ENCODE measurements at places on chromosomes 7 and 10.

DNA sequence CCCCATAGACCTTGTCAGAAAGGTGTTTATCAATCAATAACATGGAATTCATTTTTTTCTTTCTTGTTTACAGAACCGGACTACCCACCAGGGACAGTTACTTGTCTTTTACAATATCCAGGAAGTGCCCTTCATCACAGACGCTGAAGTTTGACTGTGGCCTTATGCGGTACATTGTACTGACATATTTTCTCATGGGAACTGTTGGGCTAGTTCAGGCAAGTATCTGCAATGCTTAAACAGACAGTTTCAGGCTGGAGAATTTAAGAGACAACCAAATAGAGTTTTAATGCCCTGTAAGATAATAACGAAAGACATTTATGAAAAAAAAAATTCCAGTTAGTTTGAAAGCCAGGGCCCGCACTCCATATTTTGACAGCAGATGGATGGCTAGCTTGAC is 246.4 kb downstream of the GATA3 start:
- no peak for DNase-seq

GRCh38 chr10:83212632-83213334 is 926.5 kb upstream of the GHITM start:
- peak; percentile 95 for DNase-seq

DNA sequence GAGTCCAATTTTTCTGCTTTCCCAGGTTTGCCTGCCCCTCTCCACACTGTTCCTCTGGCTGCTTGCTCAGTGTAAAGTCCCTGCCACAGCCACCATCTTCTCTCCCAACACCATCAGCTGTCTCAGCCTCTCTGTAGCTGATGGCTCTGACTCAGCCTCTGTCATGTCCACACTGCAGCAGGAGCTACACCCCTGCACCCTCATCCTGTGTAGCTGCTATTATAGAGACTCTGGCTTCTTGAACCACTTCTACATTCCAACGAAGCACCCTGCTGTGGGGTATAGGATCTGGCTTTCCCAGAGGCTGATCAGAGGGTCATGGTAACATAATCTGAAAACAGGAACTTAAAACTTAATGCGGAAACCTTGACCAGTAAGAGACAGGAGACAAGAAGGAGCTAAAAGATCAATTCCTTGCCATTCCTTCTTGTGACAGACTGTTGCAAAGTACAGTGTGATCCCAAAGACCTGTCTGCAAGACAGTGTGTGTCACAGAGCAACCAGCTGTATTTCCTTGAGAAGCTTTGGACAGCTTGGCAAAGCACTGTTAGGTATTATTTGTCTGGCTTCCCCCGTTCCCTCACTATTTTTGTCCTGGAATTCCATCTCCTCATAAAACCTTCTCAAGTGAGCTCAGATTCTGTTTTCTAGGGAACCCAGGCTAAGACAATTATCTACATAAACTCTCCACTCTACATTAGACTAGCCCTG is 42.3 kb downstream of the NRCAM start:
- DNase-seq = peak; percentile 68

- no peak for DNase-seq
Measured at GRCh38 chr10:44316187-44316921, 68.5 kb downstream of the CXCL12 start.

GRCh38 chr10:93541402-93542357 is 24.8 kb upstream of the FFAR4 start:
- peak; percentile 18 for DNase-seq

DNA sequence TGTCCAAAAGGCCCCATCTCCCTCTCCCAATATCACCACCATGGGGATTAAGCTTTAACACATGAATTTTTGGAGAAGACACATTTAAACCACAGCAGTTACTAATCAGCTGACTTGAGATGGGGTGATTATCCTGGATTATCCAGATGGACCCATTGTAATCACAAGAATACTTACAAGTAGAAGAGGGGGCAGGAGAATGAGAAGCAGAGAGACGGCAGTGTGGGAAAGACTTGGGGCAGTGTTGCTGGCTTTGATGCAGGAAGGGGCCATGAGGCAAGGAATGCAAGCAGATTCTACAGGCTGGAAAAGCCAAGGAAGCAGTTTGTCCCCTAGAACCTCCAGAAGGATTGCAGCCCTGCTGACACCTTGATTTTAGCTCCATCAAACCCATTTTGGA is 30.7 kb upstream of the INMT start:
- no peak for DNase-seq
